ENCODE measurements at places on chromosomes 6 and 20.

DNA sequence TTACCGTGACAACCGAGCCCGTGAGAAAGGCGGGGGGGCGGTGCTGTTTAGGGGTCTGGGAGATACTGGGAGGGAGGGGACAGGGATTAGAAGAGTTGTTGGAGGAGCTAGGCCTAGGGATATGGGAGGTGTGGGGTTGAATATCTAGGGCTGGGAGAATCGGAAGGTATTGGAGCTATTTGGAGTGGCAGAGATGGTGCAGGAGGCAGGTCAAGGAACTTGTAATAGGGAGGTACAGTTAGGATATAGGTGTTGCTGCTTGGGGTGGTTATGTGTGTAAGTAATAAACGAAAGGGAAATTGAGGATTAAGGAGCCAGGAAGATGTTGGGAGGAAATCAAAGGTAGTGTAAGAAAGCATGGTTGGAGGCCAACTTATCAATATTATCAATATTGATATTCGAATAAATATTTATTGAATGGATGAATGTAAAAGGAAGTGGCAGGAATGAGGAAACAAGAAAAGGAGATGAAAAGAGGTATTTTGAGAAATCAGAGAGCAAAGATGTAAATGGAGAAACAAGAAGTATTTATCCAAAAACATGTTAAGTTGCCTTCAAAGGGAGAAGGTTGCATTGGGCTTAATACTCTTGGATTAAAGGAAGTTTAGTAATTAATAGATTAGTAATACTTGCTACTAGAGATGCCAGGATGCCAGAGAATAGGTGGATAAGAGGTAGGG, 602 bp downstream of the PPP1R11 start:
- no peak for DNase-seq

DNA sequence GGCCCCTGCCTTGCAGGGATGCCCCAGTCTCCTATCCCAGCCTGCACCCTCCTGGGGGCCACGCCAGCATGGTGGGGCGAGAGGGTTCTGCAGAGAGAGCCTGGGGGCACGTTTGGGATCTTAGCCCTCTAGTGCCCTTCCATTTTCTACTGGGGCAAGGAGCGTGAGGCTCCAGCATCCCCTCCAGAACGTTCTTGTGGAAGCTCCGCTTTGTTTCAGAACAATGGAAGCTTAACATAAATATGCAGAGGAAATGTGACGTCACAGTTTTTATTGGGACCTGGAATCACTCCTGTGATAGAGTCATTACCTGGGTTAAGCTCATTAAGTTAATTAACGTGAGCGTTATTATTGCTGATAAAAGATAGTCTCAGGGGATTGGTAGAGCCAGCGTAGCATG, 19.6 kb downstream of the BHLHE23 start:
- DNase-seq, result no peak

GRCh38 chr6:968791-969190, 275.9 kb upstream of the EXOC2 start:
- DNase-seq, result no peak

DNA sequence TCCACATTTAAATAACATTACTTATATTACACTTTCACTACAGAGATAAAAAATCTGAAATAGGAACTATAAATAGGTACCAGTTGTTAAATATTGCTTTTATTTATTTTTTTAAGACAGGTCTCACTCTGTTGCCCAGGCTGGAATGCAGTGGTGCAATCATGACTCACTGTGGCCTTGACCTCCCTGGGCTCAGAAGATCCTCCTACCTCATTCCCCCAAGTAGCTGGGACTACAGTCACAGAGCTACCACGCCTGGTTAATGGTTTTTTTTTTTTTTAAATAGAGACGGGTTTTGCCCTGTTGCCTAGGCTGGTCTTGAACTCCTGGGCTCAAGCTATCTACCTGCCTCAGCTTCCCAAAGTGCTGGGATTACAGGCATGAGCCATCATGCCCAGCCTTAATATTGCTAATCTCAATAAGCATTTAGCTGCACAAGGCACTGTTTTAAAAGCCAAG, 17.3 kb downstream of the EEF1E1 start:
- no peak for DNase-seq

- DNase-seq, result no peak
Observed at GRCh38 chr6:138526822-138527235, 27.5 kb upstream of the NHSL1 start.

DNA sequence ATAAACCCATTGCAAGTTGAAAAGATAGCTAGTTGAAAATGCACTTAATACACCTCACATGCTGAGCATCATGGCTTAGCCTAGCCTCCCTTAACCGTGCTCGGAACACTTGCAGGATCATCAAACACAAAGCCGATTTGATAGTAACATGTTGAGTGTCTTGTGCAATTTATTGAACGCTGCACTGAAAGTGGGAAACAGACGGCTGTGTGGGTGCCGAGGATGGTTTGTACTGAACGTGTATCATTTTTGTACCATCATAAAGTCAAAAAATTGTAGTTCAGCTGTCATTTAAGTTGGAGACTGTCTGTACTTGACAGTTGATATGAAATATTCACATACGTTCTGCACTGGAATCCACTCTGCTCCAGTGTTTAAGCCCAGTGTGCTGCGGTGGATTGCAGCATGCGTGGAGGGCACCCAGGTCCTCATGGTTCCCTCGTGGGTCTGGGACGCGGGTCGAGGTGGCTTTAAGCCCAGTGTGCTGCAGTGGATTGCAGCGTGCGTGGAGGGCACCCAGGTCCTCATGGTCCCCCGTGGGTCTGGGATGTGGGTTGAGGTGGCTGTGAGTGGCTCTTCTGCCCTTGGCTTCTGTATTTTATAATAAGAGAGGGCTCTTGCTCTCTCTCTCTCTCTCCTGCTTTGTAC, 77.0 kb downstream of the CDH4 start:
- DNase-seq, result no peak

GRCh38 chr6:35955071-35955470, 34.2 kb upstream of the SRPK1 start:
- no peak for DNase-seq

- DNase-seq, result no peak
Observed at GRCh38 chr6:44216677-44217331, at the start of gene MYMX. TSS of gene MYMX (plus strand) at chr6:44216926. CDS start at chr6:44217472, 546 bp downstream.

DNA sequence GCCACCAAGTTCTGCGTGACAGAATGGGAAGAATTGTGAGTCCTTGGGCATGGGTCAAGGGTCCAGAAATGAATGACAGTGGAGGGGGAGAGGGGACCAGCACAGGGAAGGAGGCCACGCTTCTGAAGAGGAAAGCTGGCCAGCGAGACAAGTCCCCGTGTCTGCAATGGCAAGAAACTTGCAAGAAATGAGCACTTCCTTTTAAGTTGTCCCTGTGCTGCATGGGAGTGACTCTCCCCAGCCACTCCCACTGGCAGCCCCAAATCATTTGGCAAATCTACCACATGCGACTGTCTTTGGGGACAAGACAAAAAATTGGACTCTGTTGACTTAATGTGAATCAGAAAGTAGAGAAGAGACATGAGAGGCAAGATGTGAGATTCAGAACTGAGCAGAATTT, 242.2 kb upstream of the RREB1 start:
- DNase-seq, result no peak

DNA sequence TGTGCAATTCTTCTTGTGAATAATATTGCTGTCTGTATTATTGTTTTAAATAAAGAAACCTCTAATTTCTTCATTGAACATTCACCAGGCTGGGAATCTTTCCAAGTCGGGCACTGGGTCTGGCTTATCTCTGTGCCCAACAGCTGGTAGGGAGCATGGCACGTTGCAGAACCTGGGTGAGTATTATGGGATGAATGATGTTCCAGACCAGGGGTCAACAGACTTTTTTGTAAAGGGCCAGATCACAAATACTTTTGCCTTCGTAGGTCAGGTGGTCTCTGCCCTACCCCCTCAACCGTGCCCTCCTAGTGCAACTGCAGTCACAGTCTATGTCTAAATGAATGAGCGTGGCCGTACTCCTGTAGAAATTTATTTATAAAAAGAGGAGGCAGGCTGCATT, 81.6 kb upstream of the FOXQ1 start:
- DNase-seq, result no peak

DNA sequence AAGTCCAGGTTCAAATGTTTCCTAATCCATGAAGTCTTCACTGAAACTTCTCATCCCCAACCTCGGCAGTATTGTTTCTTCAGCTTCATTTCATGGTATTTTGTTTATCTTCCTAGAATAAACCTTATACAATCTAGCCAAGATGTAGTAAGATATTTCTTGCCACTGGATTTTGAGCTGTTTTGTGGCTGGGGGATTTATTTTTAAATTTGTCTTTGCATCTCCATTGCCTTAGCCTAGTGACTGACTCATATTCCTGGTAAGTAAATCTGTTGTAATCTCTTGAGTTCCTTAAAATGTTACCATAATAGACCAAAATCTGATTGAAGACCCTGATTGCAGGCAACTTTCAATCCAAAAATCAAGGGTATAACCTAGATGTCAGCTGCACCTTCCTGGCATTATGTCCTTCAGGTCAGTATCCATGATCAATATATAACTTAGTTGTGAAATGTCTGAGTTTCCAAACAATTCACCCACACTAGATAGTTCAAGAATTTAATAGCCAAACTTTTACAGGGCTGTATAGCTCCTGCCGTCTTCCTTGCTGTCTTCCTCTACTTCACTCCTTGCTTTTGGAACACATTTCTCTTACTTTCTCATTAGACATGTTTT, 4.7 kb upstream of the TRMT11 start:
- no peak for DNase-seq

DNA sequence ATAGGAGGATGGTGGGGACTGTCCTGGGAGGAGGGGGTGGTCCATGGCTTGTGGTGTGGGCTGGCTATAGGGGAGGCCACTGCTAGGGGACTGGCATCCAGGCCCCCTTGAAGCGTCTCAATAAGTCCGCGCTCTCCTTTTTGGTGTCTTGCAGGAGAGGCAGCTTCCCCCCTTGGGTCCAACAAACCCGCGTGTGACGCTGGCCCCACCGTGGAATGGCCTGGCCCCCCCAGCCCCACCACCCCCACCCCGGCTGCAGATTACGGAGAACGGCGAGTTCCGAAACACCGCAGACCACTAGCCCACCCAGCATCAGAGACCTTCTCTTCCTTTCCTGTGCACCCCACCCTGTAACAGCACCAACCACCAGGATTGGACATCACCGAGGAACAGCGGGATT, 2.8 kb upstream of the ZBTB9 start:
- DNase-seq, result no peak

All from stimulated activated CD4-positive, alpha-beta T cell treated with anti-CD3 and anti-CD28 coated beads, Interleukin-15, amount 100 ng/mL, for 24 hours (primary cell).